SHP77 treated with DMSO at 0.1 percent for 48 hours (cell line): ENCODE measurements at places on chromosomes 11 and 22.

DNA sequence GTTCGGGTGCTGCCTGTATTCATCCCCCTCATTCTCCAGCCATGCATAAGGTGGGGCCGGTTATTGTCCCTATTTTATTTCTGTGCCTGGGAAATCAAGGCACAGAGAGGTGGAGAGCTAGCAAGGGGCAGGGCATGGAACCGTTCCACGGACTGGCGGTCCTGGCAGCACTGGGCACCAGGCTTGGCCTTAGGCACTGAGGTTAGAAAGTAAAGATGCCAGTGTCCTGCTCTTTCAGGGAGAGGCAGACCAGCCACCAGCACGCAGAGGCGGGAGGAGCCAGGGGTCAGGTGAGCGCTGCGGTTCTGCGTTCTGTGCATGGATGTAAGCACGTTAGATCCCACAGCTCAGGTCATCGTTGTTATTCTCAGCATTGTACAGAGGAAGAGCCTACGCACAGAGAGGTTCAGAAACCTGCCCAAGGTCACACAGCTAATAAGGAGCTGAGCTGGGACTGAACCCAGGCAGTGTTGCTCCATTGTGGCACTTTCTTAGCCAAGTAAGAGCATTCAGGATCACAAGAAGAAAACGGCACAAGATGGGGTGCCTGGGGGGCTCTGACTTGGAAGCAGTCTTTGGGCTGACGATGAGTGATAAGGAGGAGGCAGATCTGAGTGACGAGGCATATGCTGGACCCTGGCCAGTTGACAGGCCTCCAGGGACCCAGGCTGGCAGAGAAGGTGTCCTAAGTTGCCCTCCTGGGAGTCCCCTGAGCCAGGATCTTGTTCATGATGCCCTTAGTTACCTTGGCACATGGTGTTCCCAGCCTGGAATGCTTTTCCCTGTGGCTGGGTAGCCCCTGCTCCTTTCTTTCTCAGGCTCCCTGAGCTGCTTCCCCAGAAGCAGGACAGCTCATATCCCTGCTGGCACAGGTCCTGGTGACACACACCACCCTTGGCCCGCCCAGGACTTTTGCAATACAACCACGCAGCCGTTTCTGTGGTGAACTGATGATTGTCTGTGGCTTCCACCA, 41.1 kb downstream of the OSBPL5 start:
- DNase-seq: no peak

GRCh38 chr22:49362211-49362839, 465.3 kb downstream of the BRD1 start:
- peak; percentile 76 for DNase-seq

GRCh38 chr11:86513138-86513537, 138.5 kb downstream of the CCDC81 start:
- no peak for DNase-seq

- DNase-seq: no peak
Measured at GRCh38 chr11:130215531-130216220, 56.1 kb downstream of the ST14 start.

GRCh38 chr11:86800076-86800959, at the start of gene PRSS23:
Gene PRSS23, plus strand, starts transcription at chr11:86800542. Its CDS starts 7,102 bp downstream, at chr11:86807644.
- no peak for DNase-seq

DNA sequence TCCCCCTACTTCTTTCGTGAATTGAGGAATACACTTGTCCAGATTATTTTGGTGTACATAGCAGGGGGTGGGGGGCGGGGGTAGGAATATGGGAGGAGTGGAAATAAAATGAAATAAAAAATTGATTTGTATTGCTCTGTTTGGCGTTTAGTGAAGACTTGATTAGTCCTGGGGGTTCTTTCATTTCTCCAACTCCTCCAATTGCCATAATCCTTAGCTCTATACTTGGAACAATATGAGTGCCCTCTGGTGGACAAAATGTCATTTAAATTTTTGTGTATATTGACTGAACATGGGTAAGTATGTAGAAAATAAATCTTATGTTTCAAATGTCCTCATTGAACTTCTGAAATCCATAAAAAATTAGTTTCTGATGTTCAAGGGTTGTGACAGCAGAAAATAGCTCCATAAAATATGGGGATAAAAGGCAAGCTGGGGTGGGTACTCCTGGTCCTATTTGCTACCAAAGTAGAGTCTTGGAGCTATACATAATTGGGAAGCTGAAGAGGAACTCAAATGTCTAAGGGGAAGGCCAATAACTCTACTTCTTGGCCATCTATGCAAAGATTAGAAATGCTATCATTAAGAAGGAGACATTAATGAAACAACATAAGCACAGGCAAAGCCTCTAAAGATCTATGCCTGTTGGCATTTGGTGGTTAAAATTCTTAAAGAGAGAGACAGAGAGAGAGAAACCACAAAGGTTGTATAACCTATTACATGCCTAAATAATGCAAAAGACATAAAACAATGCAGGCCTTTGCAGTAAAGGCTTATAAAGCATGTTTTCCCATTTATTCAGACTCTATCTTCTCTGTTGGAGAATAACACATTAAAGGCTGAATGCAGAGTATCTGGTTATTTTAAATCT, 421.6 kb downstream of the METTL15 start:
- DNase-seq: no peak

DNA sequence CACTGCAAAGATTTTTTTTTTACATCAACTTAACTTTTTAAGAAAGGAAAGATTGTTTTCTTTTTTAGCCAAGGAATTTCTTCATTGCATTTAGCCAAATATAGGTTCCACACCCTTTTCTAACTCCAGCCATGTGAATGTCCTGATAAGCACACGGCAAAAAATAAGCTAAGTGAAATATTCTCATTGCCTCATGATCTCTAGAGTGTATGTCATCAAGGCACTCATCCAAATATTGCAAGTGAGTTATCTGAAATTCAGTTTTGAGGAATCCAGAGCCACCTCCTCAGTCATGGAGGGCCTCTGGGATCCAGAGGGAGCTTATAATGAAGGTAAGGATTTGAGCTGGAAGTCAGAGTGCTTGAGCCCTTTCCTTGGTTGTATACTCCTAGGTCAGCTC, 80.0 kb downstream of the BLID start:
- no peak for DNase-seq

DNA sequence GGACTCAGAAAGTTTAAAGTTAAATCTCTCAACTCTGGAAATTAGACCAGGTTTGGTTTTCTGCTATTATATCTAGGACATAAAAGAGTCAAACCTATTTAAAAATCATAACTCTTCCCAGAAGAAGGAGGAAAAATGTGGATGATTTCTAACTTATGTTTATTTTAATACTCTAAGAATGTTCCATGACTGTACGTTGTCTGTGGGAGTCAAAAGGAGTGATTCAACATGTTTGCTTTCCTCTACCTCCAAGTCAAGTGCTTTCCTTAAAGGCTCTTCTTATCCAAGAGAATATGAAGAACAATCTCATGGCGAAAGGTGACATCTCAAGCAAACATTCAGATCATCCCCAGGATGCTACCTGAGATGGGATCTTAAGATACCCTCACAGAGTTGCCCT, 21.6 kb downstream of the OR51E1 start:
- no peak for DNase-seq

DNA sequence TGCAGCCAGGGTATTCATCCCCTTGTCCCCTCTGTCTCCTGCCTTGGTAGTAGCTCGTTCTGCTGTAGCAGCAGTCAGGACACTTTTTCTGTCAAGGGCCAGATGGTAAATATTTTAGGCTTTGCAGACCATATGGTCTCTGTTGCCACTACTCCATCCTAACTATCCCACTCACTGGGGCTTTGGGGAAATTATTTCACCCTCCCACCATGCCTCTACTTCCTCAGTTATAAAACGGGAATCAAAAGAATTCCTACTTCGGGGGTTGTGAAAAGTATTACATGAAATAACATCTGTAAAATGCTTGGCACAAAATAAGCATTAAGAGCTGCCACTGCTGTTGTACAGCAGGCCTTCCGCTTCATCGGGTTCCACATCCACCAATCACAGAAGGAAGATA, 89.9 kb upstream of the LDLRAD3 start:
- no peak for DNase-seq

DNA sequence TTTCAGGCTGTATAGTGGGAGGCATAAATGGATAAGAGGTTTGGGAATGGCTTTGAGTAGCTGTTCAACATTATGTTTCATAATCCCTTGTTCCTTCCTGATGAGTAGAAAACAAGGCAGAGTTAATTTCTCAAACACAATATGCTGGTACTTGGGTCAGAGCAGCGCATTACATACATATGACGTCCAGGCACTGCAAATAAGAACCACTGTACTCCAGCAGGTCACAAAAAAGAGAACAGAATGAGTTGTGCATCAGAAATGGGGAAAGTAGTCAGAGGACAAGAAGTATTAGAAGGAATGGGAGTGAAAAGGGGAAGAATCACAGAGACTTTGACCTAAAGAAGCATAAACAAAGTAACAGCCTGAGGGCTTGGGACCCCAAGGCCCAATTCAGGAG, 44.0 kb upstream of the RDX start:
- DNase-seq: no peak

- DNase-seq: no peak
Measured at GRCh38 chr11:3120071-3120792, 44.9 kb downstream of the OSBPL5 start.

DNA sequence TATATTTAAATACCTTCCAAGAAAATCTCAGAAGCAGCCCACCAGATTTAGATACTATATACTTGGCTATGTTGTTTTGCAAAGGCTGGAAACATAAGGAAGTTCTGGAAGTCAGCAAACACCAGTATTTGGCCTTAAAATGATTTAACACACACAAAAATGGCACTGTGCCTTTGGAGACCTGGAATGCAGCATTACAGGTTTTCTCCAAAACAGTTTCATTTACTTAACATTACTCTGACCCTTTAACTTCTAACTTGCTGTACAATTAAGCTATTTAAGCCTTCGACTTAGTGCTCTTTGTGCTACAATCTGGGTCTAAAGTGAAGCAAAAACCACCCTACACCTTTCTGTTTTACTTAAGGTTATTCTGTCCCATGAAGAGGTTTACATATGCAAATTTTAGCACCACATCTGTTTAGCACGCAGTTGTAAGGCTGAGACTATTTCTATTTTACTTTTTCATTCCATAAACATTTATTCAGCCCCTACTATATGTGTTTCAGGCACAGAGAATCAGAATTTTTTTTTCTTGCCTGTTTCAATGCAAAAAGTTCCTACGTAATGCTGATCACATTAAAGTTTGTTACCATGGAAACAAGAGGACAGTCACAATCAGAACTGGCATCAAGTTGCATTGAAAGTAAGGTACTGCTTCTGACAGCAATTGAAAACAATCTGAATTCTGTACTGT, 70.3 kb downstream of the MAML2 start:
- no peak for DNase-seq

DNA sequence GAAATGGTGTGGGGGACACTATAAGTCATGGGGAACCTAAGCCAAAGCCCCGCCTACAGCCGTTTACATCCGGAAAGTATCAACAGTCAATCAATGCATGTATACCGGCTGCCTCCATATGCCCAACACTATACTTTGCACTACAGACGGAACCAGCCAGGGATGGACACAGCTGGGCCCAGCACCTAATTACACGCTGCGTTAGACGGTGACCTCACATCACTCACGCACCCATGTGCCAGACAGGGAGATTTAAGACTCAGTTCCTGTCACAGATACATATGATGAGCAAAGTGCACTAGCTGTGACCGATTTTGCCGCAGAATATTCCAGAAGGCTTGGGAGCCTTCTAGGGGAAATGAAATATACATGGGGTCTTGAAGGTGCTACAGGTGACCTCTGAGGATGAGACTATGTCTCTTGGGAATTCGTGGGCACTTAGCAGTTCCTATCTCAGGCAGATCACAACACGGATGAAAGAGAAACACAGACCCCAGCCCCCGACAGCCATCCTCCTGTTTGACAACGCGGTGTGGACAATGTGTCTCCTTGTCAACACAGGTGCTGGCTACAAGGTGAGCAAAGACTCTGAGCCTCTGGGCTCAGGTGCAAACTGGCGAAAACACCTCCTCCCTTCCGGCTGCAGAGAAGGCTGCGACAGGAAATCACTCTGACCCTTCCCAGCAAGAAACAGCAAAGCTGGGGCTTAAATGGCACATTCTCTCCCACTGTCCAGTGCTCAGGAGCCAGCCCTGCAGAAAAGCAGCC, 8.0 kb downstream of the AHNAK start:
- no peak for DNase-seq

- DNase-seq: no peak
Measured at GRCh38 chr11:38169286-38169685, 1571.2 kb upstream of the RAG2 start.

DNA sequence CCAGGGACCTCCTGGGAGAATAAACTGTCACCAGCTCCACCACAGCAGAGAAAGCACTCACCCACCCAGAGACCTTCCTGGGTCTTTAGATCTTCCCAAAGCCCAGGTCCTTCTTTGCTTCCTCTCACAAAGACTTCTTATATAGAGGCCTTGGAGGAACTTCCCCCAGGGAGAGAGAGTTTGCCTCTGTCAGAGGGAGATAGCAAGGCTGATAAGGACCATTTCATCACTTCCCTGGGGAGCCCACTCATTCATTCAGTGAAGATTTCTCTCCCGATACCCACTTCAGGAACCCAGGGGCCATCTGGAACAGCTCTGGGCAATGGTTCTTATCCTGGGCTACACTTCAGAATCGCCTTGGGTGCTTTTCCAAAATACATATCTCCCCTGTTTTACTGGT, at the start of gene PRG2:
Gene PRG2 (minus strand): TSS at position 116 of the 400 bp plus-strand sequence. CDS start 706 bp downstream, outside the sequence.
- no peak for DNase-seq

- no peak for DNase-seq
Measured at GRCh38 chr11:131027491-131027890, 111.2 kb upstream of the SNX19 start.

GRCh38 chr22:49770547-49771265, 57.0 kb downstream of the BRD1 start:
- DNase-seq: no peak

DNA sequence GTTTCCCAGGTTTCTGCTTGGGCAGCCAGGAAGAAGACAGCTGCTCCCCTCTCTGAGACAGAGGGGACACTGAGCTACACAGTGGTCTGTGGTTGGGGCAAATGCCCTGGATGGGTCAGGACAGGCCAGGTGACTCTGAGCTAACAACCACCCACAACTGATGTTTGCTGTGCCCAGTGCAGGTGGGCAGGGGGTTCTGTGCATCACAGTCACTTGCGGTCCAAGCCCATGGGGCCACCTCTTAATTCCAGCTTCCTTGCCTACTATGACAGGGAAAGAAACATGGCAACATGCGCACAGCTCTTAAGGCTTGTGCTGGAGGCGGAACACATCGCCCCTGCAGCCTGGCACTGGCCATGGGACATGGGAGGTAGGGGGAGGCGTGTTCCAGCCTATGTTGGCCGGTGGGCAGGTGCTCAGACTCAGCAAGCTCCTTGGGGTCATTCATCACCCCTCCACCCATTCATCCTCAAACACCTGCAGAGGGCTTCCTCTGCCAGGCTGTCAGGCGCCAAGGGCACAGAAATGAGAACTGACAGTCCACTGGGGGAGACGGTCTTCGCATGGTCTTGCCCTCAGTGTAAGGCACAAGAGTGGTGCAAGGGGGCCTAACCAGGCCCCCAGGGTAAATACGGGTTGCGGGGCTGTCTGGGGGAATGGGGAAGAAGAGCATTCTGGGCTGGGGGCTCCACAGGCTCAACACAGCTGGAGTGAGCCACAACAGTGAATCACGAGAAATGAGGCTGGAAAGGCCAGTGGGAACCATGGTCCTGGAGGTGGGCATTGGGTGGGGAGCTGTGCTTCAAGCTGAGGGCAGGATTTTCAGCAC, 55.6 kb downstream of the ARFGAP3 start:
- peak; percentile 38 for DNase-seq
